ENCODE measurements at places on chromosomes 1 and 21.

- DNase-seq: no peak
These were observed 54.6 kb upstream of the SAMSN1 start for GRCh38 chr21:14600569-14601297.

DNA sequence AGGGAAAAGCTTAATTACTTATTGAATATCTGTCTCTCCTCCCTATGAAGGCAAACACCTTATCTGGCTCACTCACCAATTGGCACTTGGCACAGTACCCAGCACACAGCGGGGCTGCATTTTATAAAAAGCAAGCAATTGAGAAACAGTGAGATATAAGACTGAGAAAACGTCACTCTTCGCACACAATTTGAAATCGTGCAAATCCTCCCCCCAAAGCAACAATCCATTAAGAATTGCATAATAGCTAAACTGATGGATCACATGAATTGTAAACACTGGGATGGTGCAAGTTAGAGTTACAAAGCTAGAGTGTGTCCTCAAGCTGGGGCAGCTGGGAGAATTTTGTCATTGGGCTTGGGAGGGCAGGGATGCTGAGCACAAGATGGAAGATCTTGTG, 27.1 kb downstream of the PRDX6 start:
- no peak for DNase-seq

DNA sequence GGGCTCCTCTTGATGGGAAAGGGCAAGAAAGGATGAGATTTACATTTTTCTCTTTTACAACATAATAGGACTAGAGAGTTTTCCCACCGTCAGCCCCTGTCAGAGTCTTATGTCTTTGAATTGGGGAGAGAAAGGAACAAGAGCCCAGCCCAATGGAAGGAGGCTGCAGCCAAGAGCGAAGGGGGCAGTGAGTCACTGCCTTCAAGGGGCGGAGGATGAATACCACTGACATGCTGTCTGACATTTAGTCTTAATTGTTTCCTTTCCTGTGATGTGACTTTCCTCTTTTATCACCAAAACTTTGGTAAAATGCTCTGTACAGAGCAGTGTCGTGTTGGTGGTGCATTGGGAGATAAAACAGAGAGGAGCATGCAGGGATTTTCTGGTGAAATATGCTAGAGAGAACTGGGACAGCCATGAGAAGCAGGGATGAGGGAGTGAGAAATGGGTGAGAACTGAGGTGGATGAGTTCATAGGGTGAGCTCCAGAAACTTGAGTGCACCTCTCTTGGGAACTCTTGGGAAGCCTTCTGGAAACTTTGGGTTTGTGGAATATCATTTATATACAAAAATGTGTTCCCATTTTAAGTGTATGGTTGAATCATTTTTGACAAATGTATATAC, 179.9 kb upstream of the FGGY start:
- DNase-seq: no peak

- no peak for DNase-seq
These were observed 470 bp upstream of the MTMR11 start for GRCh38 chr1:149936992-149937705.

GRCh38 chr1:100835866-100836842, 58.5 kb downstream of the EXTL2 start:
- DNase-seq: no peak

DNA sequence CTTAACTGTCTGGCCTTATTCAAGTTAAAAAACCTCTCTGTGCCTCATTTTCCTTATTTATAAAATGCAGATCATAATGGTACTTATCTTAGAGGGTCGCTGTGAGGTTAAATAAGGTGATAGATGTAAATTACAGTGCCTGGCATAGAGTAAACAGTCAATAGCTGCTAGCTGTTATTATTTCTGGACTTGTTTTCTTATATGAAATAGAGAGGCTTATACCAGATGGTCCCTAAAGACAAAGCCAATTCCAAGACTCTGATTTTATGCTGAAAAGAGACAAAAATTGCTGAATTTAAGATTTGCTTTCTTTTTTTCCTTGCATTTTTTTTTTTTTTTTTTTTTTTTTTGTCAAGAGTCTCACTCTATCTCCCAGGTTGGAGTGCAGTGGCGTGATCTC, 10.3 kb downstream of the PBX1 start:
- no peak for DNase-seq

- no peak for DNase-seq
These were observed 969.9 kb downstream of the TTLL7 start for GRCh38 chr1:83029050-83029449.

DNA sequence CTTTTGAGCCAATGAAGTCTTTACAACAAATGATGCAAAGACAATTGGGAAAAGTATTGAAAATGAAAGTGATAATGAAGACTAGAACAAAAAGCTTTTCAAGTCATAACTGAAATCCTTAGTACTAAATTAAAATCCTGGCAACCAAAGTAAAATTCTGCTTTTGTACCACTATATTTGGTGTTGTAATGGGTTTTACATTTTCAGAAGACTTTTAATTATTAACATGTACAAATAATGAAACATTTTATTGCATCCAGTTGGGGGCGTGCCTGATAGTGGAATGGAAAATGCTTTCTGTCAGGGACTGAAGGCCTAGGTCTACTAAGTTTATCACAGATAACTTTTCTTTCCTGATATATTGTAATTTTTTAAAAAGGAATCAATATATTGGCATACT, 89.4 kb downstream of the SDCCAG8 start:
- no peak for DNase-seq

DNA sequence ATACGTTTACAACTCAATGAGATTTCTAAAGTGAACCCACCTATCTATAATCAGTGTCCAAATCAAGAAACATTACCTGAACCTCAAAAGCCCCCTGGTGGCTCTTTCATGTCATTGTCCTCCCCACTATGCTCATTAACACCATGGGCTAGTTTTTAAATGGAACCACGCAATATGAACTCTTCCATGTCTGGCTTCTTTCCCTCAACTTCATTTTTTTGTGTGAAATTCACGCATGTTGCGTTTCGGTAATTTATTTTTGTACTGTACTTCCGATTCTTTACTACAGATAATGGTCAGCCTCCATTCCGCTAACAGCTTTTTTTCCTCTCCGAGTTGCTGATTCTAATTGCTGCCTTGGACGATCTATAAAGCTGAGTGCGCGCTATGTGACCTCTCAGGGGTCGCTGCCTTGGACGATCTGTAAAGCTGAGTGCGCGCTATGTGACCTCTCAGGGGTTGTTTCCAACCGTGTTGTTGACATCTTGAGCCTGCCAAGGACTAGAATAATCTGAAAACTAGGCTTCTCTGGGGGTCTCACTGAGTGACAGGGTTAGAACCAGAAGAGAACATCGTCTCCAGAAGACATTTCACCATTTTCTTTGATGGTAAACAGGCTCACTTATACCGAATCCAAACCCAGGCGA, 1.1 kb upstream of the CACYBP start:
- peak; percentile 8 for DNase-seq

- DNase-seq: no peak
These were observed 70.3 kb upstream of the PRDX6 start for GRCh38 chr1:173406783-173407230.

DNA sequence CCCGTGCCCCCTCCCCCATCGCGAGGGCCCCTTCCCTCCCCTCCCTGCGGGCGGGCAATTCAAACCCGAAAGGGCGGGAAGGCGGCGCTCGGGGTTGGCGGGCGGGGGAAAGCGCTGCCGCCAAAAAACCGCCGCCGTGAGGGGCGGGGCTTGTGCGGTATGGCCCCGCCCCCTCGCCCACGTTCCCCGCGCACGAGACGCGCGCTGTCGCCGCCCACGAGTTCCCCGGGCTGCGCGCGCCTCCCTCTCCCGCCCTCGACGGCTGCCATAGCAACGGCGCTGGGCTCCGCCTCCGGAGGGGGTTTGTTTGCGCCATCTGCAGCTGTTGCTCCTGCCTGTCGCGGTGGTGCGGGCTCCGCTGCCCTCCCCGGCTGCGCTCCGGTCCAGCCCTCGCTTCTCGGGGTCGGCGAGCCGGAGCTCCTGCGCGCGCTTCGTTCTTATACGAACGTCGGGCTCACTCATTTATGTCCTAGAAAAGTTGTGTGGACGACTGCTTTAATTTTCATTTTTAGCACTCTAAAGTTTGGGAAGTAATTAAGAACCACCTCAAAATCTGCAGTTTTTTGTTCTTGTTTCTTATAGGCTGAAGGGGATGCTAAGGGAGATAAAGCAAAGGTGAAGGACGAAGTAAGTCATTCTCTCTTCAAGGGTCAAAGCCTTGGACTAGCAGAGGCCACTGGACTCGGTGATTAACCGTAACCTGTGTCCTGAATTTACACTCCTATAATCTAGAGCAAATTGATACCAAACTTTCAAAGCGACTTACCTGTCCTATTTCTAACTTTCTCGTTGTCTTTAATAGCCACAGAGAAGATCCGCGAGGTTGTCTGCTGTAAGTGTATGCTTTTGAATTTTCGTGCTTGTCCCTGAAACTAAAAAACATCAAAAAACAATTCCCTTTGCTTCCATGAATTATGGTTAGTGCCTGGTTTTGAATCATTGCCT, 933 bp downstream of the HMGN2 start:
- DNase-seq: peak; percentile 97

Measured in activated T-helper 1 cell treated with anti-CD3 and anti-CD28 coated beads, Interleukin-2, amount 50 U/mL, for 16 hours (primary cell).